ENCODE measurements at places on chromosomes 6 and 20.

GRCh38 chr20:19696620-19697019 is 61.4 kb upstream of the RIN2 start:
- DNase-seq: no peak

DNA sequence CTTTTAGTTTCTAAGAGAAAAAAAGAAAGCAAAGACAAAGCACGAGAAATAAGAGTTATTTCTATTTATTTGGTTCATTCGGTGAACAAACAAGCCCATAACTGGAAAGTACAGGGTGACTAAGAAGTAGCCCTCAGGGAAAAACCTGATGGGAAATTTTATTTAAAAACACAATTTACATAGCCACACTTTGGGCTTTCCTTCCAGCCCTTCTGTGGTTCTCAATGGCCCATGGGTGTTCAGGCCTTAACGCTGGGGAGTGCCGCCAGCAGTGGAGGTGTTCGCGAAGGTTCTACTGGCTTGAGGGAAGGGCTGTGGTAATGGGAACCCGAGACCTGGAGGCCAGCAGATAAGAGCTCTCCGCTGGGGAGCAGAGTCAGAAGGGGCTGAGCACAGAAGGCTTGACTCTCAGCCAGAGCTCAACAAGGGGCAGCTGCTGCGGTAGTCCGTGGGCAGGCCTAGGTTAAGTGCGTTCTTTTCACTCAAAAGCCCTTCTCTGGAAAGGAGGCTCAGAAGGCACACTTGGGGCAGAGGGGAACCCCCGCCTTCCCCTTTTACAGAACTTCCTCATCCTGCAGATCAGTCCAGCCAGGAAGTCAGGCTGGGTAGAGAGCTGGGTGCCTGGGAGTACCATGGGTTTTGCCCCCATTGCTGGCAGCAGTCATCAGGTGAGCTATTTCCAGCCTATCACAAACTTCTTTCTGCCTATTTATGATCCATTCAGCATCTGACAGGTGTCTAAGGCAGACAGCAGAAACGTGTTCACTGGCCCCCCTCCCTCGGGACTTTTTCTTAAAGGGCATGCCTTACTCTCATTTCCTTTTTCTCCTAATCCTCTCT is 8.8 kb upstream of the CD83 start:
- DNase-seq: no peak

GRCh38 chr6:154410619-154411072 is 54.0 kb upstream of the IPCEF1 start:
- DNase-seq: peak; percentile 69

DNA sequence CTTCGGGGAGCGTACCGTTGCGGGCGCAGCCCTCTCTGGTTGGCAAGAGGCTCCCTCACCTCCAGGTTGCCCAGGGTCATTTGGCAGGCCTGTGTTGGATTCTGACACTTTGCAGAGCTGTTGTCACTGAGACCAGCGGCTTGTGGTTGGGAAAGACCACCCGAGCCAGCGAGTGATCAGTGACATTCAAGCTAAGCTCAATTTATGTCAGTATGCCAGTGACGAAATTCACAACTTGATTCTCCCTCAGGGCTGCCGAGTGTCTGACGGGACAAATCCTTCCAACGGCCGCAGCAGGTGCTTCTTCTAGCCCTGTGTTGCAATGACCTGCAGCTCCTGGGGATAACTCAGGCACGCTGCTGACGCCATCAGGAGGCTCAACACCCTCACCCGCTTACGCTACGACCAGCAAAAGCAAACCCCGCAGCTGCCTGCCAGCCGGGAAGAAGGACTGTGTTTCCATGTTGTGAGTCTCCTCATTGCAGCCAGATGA is 16.9 kb upstream of the SLC22A2 start:
- DNase-seq: no peak

- peak; percentile 94 for DNase-seq
Measured at GRCh38 chr20:64044484-64045247, 4.8 kb downstream of the SOX18 start.

GRCh38 chr6:139159016-139159415 is 24.1 kb downstream of the HECA start:
- DNase-seq: no peak

- DNase-seq: peak; percentile 58
Measured at GRCh38 chr6:1552296-1552761, 57.4 kb upstream of the FOXC1 start.

GRCh38 chr6:33661106-33661838 is 40.1 kb downstream of the ITPR3 start:
- DNase-seq: no peak

GRCh38 chr6:13044390-13044789 is 283.9 kb downstream of the TBC1D7 start:
- no peak for DNase-seq

DNA sequence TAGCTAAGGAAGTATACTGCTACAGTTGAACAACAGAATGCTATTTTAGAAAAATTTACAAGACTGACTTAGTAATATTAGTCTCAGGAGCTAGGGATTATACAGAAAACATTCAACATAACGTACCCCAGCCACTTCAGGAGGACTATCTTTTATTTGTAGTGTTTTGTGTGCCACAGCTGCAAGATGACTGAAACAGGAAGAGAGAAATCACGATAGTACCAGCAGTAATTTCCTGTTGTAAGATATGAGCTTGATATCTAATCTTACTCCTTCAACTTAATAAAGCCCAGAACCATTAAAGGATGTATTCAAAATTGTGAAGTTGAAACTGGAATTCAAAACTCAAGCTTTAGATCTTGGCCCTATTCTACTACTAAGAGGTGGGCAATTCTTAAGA is 42.1 kb downstream of the SLC35A1 start:
- no peak for DNase-seq

DNA sequence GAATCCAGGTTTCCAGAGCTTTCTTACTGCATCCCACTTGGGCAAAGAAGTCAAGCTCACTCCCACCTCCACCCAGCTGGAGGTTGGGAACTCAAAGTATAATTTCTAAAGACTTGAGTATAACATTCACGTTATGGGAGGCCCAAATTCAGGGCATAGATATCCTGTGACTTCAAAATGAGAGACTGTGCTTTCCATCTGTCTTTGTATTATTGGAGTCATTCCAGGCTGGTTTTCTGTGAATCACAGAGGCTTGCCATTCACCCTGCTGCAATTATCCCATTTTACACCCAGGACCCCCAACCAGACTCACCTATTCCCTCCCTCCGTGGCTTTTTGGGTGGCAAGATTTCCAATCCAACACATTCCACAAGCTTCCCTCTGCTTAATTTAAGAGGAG is 19.3 kb upstream of the SRC start:
- DNase-seq: no peak

DNA sequence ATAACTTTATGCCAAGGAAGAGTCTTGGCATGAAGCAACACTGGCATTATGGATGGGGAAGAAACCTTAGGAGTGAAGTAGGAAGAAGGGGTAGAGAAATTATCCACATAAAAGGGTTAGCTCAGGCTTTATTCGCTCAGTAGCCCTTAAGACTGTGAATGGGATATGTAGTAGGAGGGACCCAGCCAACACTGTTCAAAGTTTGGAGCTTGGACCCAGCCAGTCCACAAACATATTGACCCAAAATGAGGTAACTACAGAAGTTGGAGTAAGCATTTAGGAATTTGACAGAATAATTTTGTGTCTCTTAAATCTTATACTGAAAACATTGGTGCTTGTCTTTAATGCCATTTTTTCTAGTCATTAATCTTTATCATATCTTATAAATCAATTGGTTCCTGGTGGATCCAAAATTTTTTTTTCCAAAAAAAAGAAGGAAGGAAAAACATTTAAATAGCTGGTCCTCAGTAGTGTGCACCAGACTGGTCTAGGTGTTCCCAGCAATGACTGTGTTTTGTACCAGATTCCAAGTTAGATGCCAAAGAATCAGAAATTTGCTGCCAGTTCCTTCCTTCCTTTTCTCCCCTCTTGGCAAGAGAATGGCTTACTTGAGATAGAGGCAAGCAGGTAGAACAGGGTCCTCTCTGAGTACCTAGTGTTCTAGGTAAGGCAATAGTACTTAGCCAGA is 451.8 kb upstream of the SOX4 start:
- no peak for DNase-seq
